NCI-H2029 (cell line): ENCODE measurements at places on chromosomes 12 and 14.
A peak's percentile ranks its signal among the peaks of the same experiment; 100 is the strongest.

DNA sequence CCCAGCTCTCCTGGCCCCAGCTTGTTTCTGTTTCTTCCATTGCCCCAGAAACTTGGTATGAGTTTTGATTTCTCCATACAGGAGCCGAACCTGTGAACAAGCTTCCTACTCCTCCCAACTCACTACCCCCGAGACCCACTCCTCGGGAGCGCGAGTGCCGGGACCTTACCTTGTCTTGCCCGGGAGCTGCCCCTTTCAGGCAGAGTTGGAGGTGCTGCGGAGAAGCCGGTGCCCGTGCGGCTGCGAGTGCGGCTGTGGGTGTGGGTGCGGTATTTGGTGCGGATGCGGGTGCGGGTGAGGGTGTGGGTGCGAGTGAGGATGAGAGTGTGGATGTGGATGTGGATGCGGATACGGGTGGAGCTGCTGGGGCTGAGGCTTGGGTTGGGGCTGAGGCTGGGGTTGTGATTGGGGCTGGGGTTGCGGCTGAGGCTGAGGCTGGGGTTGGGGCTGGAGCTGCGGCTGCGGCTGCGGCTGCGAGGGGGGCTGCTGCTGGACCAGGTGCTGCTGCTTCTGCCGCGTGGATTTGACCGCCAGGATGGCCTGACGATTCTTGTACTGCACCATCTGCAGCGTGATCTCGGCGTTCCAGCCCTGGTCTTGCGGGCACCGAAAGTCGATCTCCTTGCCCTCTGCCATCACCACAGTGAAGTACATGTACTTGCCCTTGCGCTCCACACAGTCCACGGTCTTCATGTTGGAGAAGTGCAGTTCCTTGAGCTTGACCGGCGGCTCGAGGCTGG, 1.1 kb downstream of the PHLDA1 start:
- no peak for DNase-seq

DNA sequence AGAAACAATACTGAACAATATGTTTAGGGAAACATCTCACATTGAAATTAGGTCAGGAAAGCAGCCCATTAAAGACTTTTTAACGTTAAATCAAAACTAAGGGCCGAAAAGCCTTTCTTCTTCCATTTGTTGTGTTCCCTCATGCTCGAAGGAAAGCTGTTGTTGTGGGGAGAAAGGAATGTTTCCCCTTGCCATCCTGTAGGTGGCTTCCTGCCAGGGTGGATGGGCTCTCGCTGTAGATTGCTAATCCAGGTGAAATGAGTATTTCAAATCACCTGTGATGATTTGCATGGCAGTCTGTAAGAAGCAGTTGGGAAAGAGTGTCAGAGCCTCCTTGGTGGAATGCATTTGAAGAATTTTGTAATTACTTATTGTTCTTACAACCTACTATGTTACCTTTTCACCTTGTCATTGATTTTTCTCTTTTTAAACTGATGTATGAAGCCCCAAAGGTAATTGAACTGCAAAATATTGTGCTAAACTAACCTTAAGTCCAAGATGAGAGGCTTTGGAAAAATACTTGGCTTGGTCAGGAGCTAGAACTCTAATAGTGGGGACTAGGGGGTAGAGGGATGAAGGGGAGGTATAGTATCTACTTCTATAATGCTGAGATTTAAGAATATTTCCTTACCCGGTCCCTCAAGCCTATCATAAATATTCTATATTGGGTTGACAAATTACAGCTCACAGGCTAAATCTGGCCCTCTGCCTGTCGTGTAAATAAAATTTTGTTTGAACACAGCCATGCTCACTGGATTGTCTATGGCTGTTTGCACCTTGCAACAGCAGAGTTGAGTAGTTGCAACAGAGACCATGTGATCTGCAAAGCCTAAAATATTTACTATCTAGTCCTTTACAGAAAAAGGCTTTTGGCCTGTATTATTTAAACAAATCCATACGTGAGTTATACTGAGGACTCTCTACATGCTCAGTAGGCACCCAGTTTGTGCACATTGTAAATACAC, 7.7 kb upstream of the DCP1B start:
- DNase-seq: peak; percentile 38

GRCh38 chr14:88904864-88905263, 80.4 kb downstream of the TTC8 start:
- no peak for DNase-seq

DNA sequence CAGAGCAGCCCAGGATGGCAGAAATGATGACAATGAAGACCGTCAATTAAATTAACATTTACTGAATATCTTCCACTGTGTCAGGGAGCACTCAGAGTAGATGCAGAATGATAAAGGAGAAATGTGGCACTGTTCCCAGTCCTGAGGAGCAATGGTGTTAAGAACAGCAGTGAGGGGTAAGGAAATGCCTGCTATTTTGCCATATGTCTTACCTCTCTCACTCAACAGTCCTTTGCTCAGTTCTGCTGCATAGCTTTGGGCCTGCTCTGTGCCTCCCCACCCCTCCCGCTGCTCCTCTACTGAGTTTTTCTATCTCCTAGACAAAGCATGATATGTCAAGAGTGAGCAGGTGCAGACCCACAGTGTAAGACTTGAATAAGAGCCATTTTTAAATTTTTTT, 318.8 kb downstream of the NAV3 start:
- peak; percentile 34 for DNase-seq

GRCh38 chr12:54027442-54027786, 826 bp upstream of the HOXC6 start:
- DNase-seq: no peak

GRCh38 chr12:124898200-124898922, 16.1 kb downstream of the UBC start:
- DNase-seq: no peak

- no peak for DNase-seq
Observed at GRCh38 chr14:102629011-102629444, 36.6 kb downstream of the RCOR1 start.

DNA sequence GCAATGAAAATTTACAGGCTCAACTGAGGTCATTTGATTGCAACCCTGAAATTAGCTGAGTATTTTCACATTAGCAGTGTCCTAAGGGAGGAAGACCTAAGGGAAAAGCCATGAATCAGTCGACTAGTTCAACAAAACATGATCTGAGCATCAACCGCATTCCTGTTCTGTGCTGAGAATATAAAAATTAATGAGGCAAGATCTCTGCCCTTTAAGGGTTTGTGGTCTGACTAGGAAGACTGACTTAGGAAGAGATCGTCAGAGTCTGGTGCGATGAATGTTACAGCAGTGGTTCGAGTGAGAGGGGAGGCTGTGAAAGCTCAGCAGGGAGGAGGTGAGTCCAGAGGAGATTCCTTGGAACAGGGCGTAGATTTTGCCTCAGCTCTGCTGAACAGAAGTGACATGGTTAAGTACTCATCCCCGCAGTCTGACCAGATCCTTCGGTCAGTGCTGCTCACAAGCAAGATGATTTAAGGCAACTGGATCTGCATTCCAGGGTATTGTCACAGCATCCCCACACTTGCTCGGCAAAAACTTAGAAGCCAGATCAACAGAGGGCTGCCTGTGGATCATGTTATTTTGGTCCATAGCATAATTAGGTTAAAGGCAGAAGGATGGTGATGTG, 49.6 kb downstream of the BMAL2 start:
- DNase-seq: no peak

DNA sequence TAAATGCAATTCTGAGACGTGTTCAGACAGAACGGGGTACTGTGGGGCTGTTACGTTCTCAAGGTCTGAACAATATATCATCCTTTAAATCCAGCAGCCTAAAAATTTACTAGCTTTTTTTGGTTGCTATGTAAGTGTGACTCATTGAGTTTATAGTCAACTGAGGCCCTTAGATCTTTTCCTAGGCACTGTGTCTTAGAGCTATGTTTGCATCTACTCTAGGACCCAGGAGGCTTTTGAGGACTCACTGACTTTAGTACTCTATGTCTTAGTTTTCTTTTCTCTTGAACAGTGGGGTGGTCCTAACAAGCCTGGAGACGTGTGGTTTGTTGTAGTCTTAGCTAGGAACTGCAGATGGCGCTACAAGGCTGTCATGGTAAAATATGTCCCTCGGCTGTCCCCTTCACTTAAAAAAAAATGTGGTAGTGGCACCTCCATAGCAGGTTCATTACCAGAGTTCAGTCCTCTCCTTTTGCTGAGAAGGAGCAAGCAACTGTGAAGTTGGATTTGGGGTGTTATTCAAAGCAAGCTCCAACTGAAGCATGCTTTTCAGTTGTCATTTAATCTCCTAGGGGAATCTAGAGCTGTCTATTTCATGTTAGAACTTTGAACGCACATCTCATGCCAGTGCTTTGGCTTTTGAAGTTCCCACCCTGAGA, 8.7 kb upstream of the SPATS2 start:
- peak; percentile 36 for DNase-seq

DNA sequence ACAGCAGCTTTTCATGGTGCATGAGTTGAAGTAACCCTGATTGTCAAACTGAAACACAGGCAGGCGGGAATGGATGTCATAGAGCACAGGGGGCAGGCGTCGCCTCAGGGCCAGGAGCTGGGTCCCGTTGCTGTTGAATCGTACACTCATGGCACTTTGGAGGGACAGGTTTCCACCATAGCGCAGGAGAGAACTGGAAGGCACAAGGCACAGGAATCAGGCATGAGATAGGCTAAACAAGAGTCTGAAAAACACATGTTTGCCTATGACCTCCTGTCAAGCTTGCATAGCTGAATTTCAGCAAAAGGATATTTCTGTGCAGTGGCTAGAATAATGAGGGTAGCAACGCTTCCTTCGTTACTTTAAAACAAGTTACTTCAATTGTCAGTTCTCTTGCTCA, 61.2 kb downstream of the DCAF5 start:
- no peak for DNase-seq

- no peak for DNase-seq
Observed at GRCh38 chr14:51612449-51612848, 39.3 kb upstream of the FRMD6 start.

GRCh38 chr12:103308396-103308795, 187.4 kb downstream of the C12orf42 start:
- DNase-seq: no peak

DNA sequence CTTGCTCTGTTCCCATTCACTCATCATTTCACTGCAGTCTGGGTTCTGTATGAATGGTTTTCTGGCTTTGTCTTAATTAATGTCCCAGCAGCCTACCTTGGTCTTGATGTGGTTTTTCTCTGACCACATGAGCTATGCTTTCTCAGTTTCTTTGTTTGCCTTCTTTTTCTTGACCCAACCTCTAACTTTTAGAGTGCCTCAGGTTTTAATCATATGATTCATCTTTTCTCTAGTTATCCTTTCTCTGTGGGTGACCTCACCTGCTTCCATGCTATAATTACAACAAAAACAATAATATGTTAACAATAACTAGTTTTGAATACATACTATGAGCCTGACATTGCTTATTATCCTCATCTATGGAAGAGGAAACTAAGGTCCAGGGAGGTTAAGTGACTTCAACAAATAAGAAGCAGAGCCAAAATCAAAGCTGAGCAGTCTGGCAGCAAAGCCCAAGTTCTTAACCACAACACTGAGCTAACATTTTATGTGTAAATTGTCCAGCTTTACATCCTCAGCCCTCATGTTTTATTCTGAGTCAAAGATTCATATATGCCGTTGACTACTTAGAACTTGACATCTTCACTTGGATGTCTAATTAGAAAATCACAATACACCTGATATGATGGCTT, 4.7 kb upstream of the EPYC start:
- DNase-seq: no peak

- DNase-seq: no peak
Observed at GRCh38 chr12:38850461-38850860, 54.9 kb downstream of the CPNE8 start.

GRCh38 chr14:51334566-51334965, 94.5 kb downstream of the TMX1 start:
- DNase-seq: no peak

GRCh38 chr12:83574142-83574541, 887.4 kb downstream of the TMTC2 start:
- DNase-seq: no peak

DNA sequence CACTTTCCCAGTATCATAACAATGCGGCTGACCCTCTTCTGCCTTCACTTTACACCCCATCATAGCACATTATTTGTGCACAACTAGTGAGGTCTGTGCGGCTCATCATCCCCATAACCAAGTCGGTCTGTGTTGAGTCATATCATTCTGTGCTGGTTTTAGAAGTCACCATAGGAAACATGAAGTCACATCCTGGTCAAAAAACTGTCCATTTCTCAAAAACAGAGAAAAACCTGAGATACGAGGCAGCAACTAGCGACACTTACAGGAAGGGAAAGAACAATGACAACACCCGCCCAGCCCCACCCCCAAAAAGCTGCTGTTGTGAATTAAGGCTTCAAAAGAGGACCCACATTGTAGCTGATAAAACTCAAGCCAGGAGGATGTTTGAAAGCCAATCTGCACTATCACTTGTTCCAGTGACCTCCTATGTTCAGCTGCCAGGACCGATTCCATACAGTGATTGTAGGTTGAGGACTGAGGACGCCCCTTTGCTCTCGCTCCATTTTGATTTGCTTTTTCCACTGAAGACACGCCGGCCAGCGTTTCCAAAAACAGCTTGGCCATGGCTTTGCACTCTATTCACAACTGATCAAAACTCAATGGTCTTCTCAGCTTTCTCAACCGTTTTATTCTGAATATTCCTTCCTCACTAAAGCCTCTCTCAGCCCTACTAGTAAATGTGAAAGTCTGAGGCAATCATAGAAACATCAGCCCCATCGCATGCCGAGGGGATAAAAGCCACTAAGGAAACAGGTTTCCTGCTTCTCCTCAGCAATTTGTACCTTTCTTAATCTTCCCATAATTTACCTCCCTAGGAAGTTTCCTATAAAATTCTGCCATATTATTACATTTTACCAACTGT, 87.5 kb downstream of the DUSP16 start:
- no peak for DNase-seq

GRCh38 chr12:77925536-77926108, 94.9 kb downstream of the NAV3 start:
- DNase-seq: peak; percentile 90

- no peak for DNase-seq
Observed at GRCh38 chr12:52917800-52918199, 12.9 kb upstream of the KRT8 start.

- DNase-seq: no peak
Observed at GRCh38 chr12:15899282-15899870, 11.8 kb upstream of the DERA start.

GRCh38 chr14:106562451-106562850, 1036.1 kb downstream of the TMEM121 start:
- DNase-seq: no peak

DNA sequence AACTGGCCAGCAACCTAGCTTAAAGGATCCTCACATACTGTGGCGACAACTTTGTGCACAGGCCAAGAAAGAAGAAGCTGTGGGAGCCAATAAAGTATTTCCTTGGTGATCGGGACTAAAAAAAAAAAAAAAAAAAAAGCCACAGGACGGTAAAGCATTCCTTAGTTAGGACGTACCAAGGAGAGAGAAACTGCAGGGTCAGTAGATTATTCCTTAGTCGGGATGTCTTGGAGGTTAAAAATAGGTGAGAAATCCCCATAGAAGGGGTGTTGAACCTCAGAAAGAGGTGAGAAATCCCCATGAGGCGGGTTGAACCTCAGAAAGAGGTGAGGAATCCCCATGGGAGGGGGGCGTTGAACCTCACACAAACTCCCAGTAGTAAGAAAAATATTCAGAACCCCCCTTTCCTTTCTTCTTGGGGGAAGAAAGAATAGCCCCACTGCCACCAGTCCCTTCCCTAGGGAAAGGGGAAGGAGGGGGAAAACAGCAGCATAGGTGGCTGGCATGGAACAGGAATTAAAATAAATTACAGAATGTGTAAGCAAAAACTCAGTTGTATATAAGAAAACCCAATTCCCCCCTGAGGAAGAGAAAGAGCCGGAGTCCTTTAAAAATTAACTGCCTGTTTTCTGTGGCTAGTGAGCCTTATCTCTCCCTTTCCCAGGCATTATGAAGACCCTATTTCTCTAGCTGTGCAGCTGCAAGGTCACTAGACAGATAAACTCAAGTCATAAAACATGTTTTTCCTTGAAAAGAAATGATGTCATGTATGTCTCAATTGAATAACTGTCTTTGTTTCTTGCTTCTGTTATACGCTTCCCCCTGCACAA, 26.8 kb downstream of the KLRK1 start:
- DNase-seq: peak; percentile 16
